CD4-positive, alpha-beta T cell treated with Interleukin-12 subunit alpha and Interleukin-12 subunit beta, for 1 hour (primary cell): ENCODE measurements at places on chromosomes 2 and 18.

DNA sequence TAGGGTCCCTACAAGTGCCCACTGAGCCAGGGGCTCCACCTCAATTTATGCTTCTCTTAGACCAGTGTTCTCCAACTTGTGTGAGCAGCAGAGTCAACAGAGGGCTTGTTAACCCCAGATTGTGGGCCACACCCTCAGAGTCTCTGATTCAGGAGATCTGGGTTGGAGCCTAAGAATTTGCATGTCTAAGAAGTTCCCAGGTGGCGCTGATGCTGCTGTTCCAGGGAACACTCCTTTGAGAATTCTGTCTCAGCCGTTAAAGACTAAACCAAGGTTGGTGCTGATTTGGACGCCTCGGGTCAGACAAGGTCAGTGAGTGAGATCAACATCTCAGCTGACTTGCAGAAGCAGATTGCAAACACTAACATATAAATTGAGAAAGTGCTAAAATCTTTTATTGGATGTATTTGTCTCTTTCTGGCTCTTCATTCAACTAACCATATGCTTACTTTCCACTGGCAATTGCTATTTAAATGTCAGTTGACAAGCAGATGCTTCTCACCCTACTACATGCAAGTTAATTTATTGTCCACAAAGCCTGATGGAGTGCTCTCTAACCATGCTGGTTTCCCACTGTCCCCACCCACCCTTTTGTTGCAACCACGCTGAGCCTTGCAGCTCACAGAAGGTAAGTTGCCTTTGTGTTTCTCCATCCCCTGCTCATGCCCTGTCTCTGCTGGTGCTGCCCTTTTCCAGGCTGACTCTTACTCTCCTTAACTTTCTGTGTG is 31.5 kb downstream of the LYPD1 start:
- no peak for DNase-seq

GRCh38 chr2:54289917-54290316 is 33.9 kb upstream of the TSPYL6 start:
- no peak for DNase-seq

- DNase-seq, result peak; percentile 19
Observed at GRCh38 chr2:55009277-55010060, 40.8 kb downstream of the RTN4 start.

- DNase-seq, result no peak
Observed at GRCh38 chr18:3114026-3114425, 101.1 kb upstream of the LPIN2 start.

- DNase-seq, result no peak
Observed at GRCh38 chr2:165651233-165651632, 142.8 kb downstream of the GALNT3 start.

DNA sequence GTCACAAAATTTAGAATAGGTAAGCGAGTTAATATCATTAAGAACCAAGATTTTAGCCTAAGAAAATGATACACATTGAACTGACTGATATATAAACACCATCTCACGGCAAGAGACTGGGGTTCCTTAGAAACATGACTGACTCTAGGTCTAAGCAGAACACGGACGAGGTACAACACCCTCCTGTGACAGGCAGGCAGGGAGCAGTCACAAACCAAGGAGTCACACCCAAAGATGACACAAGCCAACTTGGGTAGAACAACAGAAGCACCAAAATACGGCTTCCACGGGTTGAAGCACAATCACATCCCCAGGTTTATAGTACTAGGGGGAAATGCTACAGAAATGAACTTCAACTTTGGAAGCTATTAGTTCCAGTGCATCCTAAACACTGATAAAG is 24.3 kb downstream of the HDLBP start:
- no peak for DNase-seq

GRCh38 chr2:46812361-46813019 is 103.1 kb downstream of the MCFD2 start:
- no peak for DNase-seq

GRCh38 chr2:240421381-240421780 is 14.1 kb upstream of the GPC1 start:
- DNase-seq, result no peak

- no peak for DNase-seq
Observed at GRCh38 chr2:38935568-38936172, 46.0 kb downstream of the ARHGEF33 start.

GRCh38 chr2:71575966-71576365 is 122.6 kb downstream of the DYSF start:
- DNase-seq, result no peak
